ENCODE measurements at places on chromosomes 5 and 9.

GRCh38 chr9:114300153-114300845, 22.6 kb upstream of the ORM1 start:
- no peak for DNase-seq

DNA sequence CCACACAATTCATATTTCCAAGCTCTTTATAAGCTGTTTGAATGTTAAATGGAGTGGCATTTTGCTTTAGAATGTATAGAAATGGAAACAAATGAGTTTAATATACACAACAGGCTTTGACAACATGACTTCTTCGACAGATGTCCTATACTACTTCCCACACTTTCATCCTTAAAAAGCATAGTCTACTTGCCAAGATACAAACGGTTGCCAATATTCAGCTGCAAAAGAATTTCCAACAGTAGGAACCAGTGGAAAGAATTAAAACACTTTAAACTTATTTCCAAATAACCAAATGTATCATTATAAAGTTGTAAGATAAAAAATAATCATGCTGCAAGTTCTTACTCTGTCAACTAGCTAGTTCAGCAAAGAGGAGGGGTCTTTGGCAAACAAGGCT, 456.4 kb downstream of the PDE4D start:
- no peak for DNase-seq

- DNase-seq, result no peak
Measured at GRCh38 chr9:89234205-89235067, 55.8 kb upstream of the SHC3 start.

- no peak for DNase-seq
Measured at GRCh38 chr9:120331913-120332312, 248.1 kb downstream of the CDK5RAP2 start.

- peak; percentile 77 for DNase-seq
Measured at GRCh38 chr9:96655198-96655851, at the start of gene PRXL2C. Gene PRXL2C, minus strand, starts transcription at chr9:96655317. Its CDS starts 36 bp downstream, at chr9:96655281.

- no peak for DNase-seq
Measured at GRCh38 chr9:137376386-137376785, 46.6 kb downstream of the EXD3 start.

DNA sequence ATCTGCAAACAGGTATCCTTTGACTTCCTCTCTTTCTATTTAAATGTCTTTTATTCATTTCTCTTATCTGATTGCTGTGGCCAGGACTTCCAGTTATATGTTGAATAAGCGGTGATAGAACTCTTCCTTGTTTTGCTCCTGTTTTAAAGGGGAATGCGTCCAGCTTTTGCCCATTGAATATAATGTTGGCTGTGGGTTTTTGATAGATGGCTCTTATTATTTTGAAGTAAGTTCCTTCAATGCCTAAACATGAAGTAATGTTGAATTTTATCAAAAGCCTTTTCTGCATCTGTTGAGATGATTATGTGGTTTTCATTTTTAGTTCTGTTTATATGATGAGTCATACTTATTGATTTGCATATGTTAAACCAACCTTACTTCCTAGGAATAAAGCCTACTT, 300.5 kb upstream of the CTNND2 start:
- no peak for DNase-seq

- no peak for DNase-seq
Measured at GRCh38 chr5:121805911-121806310, 45.8 kb upstream of the FTMT start.

Measured in thoracic aorta (tissue), 2 donors.